Astrocyte (in vitro differentiated cells and primary cell): ENCODE measurements at places on chromosomes 1 and 21.

DNA sequence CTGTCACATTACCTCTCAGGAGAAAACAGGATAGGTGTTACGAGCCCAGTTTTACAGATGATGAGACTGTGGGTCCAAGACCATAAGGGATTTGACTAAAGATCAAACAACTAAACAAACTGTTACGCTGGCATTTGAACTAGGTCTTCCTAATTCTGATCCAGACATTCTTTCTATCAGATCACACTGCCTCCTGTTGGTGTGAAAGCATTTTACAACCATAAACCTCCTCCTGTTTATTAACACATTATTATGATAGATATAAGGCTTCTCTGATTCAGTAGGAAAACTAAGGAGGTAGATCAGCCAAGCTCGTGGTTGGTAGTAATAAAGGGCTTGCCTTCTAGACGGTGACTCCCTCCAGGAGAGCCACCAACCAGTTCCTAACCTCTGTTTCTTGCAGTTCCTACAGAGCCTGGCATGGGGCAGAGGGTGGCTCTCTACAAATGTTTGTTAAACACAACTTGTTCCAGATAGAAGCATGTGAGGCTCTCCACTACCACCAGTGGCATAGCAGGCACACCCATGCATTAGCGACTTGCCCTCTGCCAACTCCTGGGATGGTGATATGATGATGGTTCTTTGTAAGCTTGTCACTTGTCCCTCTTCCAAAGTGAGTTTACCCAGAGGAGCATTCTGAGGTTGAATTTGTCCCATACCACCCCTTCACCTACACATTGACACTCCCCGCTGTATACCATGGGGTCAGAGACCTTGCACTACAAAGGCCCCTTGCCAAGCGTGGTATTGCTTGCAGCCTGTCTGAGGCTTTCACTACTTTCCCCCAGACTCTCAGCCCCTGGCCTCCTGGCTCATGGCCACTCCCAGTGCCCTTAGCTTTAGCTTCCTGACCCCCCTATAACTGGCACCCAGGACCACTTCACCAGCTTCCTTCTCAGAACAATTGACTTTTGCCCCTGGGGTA is 96.4 kb upstream of the HOOK1 start:
- no peak for DNase-seq

- DNase-seq: peak; percentile 43
Observed at GRCh38 chr1:15825800-15826199, 18.4 kb upstream of the UQCRHL start.

- DNase-seq: no peak
Observed at GRCh38 chr1:39348278-39348677, 143.2 kb upstream of the BMP8A start.

GRCh38 chr1:89352421-89352820 is 11.4 kb upstream of the GBP6 start:
- no peak for DNase-seq

DNA sequence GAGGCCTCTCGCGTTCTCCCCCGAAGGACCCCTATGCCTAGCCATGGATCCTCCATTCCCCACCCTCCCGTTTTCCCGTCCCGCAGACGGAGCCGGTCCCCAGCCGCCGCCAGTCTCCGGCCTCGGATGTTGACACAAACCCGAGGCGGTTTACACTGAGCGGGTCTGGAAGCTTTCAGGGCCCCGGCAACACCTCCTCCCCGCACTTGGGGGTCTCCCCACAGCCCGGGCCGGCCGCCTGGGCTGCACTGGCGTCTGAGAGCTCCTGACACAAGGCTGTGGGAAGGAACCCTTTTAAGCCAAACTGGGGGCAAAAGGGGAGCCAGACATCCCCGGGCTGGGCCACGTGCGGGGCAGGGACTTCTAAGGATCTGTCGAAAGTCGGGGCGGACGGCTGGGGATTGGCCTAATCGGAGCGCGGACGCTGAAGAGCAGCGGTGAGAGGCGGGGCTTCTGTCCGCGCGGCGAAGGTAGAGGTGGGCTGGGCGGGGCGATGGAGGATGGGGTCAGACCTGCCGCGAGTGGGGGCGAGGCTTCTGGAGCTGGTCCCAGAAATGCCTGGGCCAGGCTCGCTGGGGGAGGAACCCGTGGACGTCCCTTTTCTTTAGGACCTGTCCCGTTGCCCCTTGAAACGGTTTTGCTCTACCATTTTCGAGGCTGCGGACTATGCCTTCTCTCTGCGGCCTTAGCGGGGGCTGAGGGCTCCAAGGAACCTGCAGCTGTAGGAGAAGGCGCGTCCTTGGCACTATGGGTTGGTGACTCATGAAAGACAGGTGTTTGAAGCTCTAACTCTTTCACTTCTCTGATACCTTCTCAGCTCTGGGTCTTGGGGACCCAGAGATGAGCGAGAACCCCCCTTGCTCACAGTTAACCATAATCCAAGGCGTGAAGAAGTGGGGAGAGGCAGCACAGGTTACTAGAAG is 1.2 kb upstream of the HPCAL4 start:
- no peak for DNase-seq

DNA sequence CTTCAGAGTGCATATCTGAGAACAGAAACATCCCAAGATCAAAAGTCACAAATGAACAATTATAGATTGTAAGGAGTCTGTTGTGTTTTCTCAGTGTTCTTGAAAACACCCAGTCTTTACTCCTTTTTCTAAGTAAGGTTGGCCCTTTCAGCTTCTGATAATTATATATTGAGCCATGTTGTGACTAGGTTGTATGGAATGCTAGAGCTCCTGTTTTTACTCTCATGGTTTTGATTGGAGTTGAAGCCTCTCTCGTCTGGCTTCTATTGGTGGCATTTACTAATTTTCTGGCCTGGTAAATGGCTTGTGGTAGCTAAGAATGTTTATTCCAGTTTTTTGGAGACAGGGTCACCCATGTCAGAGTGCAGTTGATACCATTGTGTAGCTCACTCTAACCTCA is 84.7 kb downstream of the NDUFS5 start:
- peak; percentile 81 for DNase-seq

DNA sequence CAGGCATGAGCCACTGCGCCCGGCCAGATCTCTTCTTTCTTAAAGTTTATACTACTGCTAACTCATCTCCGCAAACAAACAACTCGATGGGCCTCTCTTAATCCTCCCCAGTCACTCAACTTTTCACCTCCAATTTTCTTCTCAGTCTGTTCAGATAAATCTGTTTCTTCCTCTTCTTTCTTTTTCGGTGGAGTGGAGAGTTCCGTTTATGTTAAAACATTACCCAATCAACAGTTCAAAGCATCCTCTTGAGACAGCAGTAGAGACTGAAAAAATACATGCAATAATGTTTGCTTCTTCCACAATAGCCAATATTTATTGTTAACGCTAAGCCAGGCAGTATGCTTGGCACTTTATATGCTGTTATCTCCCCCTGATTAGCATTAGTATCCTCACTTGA is 1.4 kb upstream of the ANKRD13C start:
- no peak for DNase-seq

DNA sequence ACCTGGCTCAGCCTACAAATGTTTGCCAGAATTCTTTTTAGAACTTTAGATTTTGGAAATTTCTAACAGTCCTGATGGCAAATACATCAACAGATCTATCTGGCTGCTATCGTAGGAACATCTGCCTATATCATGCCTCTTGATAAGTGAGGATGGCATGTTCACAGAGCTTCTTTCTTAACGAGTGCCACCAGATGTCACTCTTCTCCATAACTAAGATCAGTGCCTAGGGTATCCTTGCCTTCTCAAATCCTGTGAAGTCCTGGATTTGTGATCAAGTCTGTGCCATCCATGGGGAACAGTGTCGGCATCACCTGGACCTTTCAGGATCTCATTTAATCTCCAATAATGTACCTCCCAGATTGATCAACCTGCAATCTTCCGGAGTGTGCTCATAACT is 36.5 kb upstream of the CD5L start:
- DNase-seq: peak; percentile 16

GRCh38 chr1:211638246-211638645 is 37.2 kb downstream of the NEK2 start:
- no peak for DNase-seq

DNA sequence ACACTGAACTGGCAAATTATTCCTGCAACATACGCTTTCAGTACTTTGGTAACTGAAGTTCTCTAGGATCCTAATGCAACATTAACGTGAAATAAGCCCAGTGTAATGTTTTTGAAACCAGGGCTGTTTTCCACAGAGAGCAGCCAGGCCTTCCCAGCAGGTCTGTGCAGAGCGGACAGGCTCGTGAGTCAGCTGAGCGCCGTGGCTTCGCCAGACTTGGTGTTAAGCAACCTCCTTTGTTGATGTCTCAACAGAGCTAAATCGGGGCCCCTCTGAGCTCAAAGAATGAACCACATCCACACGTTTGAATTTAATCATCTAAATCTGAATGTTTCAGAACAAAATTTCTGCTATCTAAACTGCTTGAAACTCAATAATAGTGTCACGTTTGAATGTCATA is 181.8 kb upstream of the FMN2 start:
- DNase-seq: peak; percentile 37

GRCh38 chr1:25167269-25168192 is 64.8 kb downstream of the SYF2 start:
- no peak for DNase-seq

- DNase-seq: peak; percentile 29
Observed at GRCh38 chr1:78045926-78046778, at the start of gene GIPC2. Gene GIPC2 (plus strand): TSS chr1:78045966. CDS start chr1:78046095, 129 bp downstream.

DNA sequence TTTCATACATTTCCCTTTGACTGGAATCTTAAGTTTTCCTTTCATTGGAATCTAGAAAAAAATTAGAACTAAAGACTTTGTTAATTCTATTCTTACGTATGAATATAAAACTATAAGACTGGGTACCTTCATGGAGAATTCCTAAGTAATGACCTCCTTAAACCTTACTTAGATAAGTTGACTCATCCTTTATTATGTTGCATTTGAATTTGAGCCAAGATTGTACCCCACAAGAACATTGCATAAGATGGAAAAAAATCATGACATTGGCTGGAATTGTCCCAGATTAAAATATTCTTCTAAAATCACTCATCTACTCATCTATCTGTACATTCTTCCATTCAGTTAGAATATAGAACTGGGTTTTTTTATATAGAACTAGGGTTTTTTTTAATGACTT is 137.4 kb downstream of the C1orf21 start:
- DNase-seq: no peak
